ENCODE measurements at places on chromosomes 11 and 22.

DNA sequence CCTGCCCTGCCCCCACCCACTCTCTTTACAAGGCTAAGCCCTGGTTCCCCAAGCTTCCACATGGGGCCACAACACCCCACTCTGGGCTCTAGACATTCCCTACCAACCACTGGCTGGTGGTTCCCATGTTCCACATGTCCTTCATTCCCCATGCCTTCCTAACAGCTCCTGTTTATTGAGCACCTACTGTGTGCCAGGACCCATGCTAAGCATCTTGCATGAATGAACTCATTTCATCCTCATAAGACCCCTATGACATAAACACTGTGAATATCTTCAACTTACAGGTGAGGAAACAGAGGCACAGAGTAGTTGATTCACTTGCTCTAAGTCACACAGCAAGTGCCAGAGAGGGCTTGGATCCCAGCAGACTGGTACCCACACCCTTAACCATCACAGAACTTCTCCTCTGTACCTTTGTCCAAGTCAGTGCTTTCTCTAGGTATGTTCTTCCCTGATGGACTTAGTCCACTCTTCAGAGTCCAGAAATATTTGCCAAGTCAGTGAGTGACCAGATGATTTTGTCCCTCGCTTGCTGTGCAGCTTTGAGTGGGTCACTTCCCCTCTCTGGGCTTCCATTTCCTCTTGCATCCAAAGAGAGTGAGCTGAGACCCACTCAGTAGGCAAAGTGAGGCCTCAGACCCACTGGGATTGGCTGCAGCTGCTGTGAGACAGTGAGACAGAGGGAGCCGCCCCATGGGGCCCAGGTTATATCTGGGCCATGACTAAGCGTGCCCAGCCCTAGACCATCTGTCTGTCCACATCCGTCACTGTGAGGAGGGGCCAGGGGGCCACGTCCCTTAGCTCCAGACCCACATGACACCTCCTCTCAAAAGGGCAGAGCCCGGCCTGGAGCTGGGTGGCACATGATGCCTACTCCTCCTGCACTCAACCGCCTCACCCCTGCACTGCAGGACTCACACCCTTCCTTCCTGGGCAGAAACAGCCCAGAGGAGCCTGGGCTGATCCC, 132.4 kb downstream of the MN1 start:
- no peak for DNase-seq

DNA sequence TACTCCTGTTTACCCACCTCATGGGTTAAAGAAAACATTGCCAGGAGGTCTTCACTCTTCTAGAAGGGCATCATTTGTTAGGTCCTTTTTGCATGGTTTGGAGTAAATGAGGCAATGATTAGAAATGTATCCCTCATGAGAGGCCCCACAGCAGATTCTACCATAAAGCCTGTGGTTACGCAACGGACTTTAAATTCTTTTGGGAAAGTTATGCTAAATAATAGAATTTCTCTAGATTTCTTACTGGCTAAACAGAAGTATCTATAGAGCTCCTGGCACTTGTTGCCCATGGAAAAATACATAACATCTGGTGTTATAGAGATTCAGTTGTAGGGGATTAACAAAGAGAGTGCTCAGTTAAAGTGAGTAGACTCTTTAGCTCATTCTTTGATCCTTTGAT, 15.1 kb upstream of the ATXN10 start:
- DNase-seq, result no peak

DNA sequence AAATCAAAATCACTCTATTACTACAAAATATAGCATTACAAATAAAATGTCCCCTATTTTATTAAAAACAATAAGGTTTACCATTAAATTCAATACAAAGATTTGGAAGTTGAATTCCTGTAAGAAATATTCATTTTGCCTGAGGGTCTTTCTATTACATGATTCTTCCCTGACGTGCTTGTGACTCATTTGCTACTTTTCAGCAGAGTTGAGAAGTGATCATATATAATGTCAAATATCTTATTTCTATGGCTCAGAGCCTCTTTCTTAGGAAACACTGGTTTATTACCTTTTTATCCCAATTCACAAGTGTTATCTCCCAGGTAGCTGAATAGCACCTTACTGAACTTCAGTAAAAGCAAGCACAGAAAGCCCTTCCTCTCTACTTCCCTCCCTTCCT, 65.2 kb upstream of the CNTN5 start:
- no peak for DNase-seq

- DNase-seq, result no peak
These were observed 31.3 kb downstream of the TMEM123 start for GRCh38 chr11:102421261-102421660.

DNA sequence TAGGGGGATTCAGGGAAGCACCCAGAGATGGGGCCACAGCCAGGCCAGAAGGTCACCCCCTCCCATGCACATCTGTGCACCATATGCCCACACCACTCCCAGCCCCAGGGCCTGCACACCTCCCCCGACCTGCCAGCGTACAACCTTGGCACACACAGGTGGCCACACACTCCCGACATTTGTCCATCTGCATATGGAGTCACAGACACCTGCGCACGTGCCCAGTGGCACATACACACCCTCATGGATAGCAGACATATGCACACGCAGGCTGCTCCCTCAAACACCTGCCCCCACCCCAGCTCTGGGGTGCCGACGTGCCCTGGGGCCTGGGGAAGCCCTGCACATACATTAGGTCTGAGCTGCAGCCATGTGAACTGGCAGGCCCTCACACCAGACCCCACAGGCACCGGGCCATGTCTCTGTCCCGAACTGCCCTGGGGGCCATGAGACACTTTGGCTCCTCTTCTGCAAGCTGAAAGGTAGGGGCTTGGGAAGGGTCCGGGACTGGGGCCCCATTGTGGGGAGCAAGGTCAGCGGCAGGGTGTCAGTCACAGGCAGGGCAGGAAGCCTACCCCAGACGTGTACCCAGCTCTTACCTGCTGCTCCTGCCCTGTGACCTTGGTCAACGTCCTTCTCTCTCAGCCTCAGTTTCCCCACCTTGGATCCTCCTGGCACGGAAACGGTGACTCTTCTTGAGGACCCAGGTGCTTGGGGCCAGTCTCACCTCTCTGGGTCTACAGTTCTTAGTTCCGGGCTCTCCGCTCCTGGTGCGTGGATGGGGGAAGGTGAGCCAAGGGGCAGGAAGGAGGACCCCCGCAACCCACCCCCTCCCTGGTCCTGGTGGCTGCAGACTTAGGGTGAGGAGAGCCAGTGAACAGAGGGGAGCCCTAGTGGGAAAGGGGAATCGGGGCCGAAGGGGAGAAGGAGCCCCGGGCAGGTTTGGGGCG, 579 bp upstream of the CABP7 start:
- no peak for DNase-seq

GRCh38 chr22:25067851-25068421, 115.4 kb downstream of the KIAA1671 start:
- peak; percentile 58 for DNase-seq

DNA sequence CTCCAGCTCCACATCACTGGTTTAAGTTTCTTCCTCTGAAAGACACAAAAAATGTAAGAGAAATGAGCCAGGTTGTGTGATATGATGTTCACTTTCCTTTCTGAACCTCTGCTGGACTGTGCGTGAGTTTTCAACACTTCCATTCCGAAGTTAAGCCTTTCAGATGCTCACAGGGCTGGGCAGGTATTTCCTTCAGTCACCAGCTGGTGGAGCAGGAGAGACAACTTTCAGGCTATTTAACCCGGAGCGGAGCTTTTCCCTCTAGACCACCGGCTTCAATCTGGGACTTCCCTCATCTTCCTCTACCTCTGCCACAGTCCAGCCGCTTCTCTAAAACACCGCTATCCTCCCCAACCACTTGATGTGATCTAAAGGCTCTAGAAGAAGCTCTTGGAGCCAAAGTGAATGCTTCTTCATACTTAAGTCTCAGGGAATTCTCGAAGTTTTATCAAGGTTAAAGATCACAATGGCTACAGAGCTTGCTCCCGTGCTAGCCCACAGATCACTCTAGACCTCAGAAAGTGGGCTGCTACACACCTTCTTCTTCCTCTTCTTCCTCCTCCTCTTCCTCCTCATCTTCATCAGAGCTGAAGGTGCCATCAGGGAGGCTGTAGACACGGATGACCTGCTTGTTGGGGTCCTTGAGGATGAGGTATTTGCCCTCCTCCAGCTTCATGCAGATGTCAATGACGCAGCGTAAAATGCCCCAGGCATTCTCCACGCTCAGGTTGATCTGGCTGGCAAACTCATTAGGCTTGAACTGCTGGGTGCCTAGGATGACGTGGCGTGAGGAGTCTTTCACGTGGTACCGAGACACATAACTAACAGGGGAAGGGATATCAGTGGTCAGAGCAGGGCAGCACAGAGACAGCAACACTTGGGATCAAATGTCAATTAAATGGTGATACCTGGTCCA, 4.4 kb upstream of the FOXRED2 start:
- DNase-seq, result no peak

DNA sequence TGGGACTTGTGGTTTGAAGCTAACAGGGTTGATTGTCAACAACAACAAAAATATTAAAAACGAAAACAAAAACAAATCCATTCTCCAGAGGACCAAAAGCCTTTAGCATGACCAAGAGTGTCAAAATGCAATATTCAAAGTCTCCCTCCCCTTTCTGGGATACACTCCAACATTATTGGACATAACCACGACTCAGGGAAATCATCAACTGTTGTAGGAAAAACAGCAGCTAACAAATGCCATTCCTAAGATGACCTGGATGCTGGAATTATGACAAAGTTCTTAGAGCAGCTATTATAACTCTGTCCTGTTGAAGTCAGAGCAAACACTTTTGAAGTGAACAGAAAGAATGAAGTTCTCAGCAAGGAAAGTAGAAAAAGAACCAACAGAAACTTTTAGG, 143.0 kb downstream of the TMEM135 start:
- DNase-seq, result no peak

GRCh38 chr11:79265756-79266322, 175.0 kb downstream of the TENM4 start:
- DNase-seq, result no peak

- no peak for DNase-seq
These were observed 38.2 kb downstream of the BRD1 start for GRCh38 chr22:49789289-49790141.

- DNase-seq, result no peak
These were observed 17.4 kb downstream of the TTLL12 start for GRCh38 chr22:43169310-43170130.

GRCh38 chr22:46085828-46086576, 64.3 kb upstream of the PPARA start:
- DNase-seq, result no peak

DNA sequence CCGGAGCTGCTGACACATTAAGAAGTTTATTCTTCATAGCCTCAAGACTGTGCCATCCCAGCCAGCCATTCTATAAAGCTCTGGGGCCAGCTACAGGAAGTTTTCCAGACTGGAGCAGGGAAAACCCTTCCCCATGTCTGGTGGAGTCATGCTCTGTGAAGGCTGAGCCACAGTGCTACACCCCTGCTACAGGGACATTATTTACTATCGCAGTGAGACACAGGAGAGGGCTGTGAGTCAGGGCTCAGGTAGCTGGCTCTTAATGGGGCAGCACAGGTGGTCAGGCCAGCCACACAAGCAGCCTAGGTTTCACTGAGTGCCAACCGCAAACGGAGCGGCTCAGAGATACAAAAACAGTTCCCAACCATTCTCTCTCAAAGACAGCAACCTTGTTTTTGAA, 12.1 kb downstream of the HPS4 start:
- no peak for DNase-seq

DNA sequence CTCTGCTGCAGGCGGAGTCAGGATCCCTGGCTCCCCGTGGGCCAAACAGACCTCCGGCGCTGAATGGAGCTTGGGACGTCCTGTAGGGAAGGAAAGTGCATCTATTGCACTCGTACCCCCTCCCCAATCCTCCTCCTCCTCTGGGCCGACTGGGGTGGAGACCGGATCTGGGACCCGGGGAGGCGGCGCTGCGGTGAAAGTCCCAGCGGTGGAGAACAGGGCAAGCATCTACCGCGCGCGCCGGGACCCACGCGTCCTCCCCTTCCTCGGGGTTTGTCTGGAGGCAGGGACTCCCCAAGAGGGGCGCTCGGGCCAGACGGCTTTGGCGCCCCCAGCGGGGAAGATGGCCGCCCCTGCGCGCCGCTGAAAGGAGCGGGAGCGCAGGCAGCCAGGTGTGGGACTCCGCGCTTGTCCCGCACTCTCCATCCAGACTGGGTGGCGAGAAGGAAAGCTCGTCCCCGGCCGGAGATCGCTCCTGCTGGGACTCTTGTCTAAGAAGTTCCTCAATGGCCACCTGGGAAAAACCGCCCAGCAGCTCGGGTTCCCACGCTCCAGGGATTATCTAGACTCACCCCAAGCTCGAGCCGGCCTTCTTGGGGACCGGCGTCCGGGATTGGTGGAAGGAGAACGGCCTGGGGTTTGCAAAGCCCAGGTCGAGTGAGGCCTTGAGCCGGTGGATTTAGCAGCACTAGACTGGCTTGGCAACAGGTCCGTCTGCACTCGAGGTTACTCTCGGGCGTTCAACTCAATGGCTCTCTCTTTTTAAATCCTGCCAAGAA, 718 bp downstream of the FADS2 start:
- no peak for DNase-seq

DNA sequence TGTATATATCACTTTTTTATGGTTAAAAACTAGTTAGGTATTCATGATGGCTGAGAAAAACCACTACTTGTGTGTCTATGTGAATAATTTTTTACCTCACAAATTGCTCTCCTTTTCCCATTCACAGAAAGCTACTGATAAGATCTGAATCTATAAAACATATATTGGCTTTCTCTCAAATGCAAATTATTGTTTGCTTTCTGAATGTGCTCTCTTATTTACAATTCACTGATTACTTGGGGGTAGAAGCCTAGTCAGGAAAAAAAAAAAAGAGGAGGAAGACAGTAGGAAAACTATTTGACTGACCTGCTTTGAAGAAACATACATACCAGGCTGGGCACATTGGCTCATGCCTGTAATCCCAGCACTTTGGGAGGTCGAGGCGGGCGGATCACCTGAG, 20.5 kb downstream of the PGM2L1 start:
- no peak for DNase-seq

- DNase-seq, result no peak
These were observed 7.0 kb downstream of the GAL start for GRCh38 chr11:68691402-68691784.

GRCh38 chr11:99066618-99067317, 46.0 kb downstream of the CNTN5 start:
- DNase-seq, result no peak

GRCh38 chr22:31940506-31940905, 3.8 kb upstream of the YWHAH start:
- DNase-seq, result no peak

GRCh38 chr22:37982151-37982785, 2.1 kb downstream of the SOX10 start:
- no peak for DNase-seq

GRCh38 chr11:293271-293851, 4.4 kb downstream of the PGGHG start:
- no peak for DNase-seq

- DNase-seq, result no peak
These were observed 15.2 kb downstream of the CD82 start for GRCh38 chr11:44580701-44581100.

DNA sequence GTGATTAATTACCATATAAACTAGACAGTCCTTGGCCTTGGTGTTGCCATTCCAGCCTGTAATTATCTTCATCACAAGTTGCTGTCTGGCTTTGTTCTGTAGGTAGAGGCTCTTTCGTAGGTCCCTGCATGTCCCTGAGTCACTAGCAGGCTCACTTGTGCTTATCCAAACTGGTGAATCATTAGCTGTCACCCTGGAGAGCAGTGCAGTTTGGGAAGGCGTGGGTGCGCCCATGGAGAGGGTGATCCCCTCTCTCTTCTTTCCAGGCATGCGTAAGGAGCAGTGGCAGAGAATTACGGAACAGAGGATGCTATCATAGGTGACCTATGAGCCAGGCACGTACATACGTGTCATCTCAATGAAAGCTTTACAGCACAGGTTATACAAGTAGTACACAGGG, 11.0 kb upstream of the EHF start:
- no peak for DNase-seq

GRCh38 chr11:86459682-86460460, 85.2 kb downstream of the CCDC81 start:
- DNase-seq, result no peak

All from stimulated activated CD8-positive, alpha-beta memory T cell treated with anti-CD3 and anti-CD28 coated beads, Interleukin-4, amount 100 ng/mL, for 1 hour (primary cell).